ENCODE measurements at places on chromosomes 2 and 18.

DNA sequence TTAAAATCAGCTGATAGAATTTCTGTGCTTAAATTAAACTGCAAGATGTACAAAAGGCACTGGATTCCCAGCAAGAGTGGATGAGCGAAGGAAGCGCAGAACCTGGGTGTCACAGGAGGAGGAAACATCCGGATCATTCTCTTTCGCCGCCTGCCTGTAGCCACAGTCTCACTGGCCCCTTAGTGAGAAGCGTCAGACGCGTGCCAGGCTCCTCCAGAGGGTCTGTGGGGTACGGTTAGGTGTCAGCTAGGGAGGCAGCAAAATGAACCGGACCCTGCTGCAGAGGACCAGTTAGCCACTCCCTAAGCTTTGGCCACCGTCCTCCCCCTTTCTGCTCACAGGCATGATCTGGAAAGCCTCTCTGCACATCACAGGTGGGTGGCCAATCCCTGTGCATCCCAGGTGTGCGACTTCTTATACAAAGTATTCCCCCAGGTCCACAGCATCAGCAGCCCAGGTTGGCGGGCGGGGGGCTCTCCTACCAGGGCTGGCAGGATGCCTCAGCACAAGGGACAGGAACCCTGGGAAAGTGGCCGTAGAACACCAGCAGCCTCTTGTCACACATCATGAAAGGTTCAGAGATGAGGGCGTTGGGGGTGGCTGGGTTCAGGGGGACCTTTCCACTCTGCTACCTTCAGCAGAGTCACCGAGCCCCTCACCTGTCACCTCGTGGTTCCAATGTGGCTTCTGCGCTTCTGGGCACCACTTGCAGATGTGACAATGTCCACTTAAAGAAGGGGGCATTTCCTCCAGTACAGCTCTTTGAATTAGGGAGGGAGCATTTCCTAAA, 61.1 kb upstream of the SLC66A3 start:
- DNase-seq = no peak

DNA sequence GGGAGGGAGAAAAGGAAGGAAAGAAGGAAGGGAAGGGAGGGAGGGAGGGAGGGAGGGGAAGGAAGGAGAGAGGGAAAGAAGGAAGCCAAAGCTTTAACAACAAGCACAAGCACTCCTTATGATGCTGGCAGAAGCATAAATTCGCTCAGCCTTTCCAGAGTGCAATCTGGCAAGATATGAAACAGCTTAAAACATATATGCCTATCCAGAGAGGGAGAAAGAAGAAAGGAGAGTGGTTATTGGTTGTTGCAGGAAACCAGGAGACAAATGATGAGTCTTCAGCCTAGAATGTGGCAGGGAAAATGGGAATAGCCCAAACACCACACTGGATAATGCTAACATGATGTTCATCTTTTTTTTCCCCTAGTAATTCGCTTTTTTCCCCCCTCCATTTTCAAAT, 64.0 kb downstream of the STPG4 start:
- no peak for DNase-seq

DNA sequence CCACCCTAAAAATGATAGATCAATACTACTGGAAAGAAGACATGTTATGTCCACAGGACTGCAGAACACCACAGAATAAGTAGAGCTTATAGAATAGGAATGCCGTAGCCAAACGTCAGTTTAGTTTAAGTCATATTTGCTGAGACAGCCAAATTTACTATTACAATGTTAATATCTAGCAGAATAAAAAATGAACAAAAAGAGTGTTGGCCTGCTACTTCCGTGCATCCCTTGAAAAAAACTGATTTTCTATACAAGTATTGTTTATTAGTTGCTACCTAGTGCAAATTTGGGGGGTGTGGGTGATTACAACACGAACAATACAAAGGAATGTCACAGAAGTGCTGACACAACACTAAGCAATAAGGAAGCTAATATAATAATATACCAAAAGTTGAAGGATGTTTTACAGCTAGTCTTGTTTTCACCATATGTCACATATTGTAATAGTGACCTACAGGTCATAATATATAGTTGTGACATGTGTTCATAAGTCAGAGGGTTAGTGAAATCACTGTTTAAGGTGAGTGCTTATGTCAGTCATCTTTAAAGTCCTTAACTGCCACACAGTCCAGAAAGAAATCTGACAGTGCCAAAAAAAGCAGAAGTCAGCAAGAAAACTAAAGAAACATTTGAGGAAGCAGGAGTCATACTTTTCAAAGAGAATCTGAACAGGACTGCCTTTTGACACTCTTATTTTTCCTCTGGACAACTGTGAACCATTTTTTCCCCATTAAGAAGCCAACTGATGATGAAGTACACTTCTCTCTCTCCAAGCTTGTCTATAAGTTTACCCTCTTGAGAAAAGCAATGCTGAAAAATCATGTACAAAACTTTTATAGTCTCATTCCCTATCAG, 376.4 kb downstream of the ZEB2 start:
- no peak for DNase-seq

DNA sequence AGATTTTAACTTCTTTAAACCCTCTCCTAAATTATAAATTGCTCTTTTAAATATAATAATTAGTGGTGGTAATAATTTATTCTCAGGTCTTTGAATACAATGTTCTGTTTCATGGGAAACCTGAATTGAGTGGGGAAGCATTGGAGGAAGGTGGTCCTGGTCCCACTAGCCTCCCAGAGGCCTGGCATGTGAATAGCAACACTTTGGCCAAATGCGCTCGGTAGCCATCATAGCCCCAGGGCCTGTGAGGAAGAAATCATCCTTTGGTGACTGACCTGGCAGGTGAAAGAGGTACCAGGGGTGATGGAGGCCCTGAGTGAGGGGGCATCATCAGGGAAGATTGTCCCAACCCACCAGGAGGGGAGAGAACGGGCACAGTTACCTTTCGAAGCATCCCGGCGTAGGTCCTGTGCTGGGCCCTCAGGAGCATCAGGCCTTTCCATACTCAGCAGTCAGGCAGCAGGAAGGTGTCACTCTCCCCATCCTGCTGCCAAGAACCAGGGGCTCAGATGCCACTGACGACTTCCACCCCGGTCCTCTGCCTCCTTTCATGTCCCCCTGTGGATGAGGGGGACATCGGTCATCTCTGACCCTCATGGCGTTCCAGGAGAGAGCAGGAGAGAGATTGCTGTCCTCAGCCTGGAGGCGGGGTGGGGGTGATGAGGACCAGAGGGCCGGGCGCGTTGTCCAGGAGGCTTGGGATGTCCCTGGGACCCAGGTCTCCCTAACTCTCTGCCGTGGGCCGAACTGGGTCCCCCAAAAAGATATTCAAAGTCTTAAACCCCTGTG, 78.6 kb upstream of the HPCAL1 start:
- DNase-seq = no peak

DNA sequence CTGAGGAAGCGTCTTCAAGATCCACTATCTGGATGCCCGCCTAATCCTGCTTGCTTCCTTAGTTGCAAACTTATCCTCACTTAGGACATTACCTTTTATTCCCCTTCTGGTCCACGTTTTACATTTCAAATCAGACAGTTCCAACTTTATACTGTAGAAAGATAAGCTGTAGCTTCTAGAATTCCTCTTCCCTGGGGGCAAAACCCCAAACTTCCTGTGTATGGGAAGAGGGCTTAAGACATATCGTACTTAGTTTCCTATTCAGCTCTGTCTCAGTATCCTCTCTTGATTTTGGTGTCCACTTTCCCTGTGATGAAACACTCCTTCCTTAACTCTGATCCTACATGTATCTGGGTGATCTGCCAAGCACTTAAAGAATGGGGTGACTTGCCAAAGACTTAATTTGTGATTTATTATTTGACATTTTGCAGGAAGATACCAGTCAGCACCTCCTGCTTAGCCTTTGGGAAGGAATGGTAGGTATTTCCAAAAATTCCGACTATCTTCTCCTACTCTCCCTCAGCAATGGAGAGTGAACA, 245.2 kb downstream of the CDCA7 start:
- DNase-seq = no peak

- no peak for DNase-seq
Observed at GRCh38 chr18:47244086-47244485, 7.4 kb downstream of the SKOR2 start.

- DNase-seq = peak; percentile 41
Observed at GRCh38 chr2:236352761-236353593, 88.8 kb upstream of the ASB18 start.

DNA sequence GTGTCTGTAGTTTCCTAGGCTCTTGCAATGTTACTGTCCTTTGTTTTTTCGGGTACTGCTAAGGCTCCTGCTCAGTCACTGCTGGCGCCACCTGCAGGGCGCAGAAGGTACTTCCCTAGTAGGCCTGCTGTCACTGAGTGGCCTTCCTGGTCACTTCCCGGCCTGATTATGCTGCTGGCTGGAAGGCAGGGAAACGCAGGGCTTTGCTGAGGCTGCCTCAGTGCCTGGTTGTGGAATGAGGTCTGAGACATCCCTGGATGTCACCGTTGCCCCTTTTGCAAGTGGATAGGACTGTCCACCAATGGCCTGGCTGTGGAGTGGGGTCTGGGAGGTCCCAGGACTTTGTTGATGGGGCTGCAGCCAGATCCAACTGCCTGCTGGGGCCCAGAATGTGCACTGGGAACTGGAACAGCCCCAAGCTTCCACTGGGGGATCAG, 13.1 kb downstream of the DAW1 start:
- DNase-seq = peak; percentile 81

GRCh38 chr2:64330281-64331113, 123.5 kb upstream of the LGALSL start:
- DNase-seq = peak; percentile 78

Measured in small intestine (tissue), 16 donors.